ENCODE measurements at places on chromosomes 16 and 17.

- no peak for DNase-seq
These were observed 58.9 kb downstream of the CDH11 start for GRCh38 chr16:65062736-65063583.

GRCh38 chr16:86680162-86680561 lies 101.8 kb downstream of the FOXL1 start:
- no peak for DNase-seq

GRCh38 chr17:48841395-48841831 lies 10.6 kb downstream of the CALCOCO2 start:
- DNase-seq: no peak

GRCh38 chr17:39376434-39376833 lies 25.0 kb downstream of the FBXL20 start:
- no peak for DNase-seq

- no peak for DNase-seq
These were observed 3.3 kb upstream of the TRARG1 start for GRCh38 chr17:1275962-1276736.

DNA sequence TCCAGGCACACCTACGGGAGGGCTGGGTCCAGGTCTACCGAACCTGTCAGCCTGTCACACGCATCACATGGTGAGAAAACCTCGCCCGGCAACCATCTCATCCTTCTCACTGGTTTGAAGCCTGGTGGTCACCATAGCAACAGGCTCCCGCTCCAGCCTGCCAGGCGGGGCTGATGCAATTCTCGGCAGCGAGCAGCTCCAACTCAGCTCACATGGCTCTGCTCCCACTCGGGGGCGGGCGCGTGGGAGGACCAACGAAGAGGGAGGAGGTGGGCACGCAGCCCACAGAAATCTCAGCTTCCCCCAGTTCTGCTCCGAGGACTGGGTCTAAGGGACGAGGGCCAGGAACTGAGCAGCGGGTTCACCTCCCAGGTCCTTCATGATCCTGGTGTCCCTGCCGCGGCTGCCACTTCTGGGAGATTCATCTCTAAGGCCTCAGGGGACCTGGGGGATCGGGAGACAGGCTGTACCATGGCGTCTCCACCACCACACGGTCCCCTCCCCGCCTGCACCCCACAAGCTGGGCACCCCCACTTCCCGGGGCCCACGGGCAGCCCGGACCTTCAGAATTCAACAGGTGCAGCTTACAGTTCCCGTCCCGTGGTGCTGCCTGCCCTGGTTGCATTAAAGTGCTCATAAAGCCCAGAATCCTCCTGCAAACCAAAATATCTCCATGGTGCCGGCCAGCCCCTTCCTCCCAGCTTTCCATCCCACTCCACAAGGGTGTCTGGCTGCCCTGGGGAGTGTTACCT lies 25.8 kb downstream of the ABR start:
- DNase-seq: peak; percentile 24

- DNase-seq: no peak
These were observed 10.6 kb downstream of the RBFOX1 start for GRCh38 chr16:7343243-7343642.

- no peak for DNase-seq
These were observed 41.2 kb upstream of the HAPSTR1 start for GRCh38 chr16:9050102-9050830.

DNA sequence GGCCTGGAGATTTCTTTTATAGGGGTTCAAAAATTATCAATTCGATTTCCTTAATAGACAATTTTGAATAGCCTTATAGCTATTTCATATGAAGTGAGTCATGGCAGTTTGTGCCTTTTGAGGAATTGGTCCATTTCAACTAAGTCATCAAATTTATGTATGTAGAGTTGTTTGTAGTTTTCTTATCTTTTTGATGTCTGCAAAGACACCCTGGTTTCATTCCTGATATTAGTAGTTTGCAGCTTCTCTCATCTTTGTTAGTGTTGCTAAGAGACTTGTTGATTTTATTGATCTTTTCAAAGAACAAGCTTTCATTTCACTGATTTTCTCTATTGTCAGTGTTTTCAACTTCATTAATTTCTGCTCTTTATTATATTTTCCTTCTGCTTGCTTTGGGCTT lies 44.2 kb downstream of the N4BP1 start:
- no peak for DNase-seq

- no peak for DNase-seq
These were observed 2.2 kb downstream of the DCUN1D3 start for GRCh38 chr16:20897922-20898321.

DNA sequence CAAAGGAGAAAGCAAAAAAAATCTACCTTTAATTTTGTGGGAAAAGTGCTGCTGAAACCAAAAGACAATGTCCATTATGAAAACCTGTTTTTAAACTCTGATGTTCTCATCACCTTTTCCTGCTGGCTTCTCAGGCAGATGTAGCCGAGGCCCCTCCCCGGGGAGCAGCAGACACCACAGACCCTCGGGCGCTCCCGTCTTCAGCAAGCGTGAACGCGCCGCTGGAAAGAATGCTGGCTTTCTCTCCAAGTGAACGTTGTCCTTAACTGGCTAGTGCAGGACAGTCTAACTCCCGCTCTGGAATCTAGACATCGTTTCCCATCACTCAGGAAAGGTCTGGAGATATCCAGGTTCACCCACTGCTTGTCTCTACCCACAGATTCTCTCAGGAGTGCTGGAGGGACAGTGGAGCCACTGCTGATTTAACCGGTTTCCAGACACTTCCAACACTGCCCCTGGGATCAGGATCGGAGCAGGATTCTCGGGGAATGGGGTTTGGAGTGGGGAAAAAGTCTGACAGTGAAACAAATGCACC lies 211.2 kb downstream of the RBFOX3 start:
- DNase-seq: no peak

DNA sequence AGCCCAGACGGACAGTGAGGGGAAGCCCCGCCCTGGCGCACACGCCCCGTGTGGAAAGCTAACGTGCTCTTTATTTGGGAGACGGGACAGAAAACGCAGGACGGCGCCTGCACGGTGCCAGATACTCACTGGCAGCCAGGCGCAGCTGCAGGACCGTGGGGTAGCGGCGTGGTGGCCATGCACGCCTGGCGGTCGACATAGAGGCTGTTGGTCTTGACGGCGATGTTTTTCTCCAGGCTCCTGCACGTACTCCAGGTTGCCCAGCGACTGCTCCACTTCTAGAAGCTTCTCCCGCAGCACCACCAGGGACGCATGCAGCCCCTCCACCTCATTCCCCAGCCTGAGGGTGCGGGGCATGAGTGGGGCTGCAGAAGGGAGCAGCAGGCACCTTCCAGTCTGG lies 5.1 kb upstream of the C1QTNF8 start:
- no peak for DNase-seq

- no peak for DNase-seq
These were observed 93.6 kb upstream of the CDH13 start for GRCh38 chr16:82533189-82533588.

GRCh38 chr16:77748421-77749005 lies 26.2 kb downstream of the NUDT7 start:
- DNase-seq: no peak

GRCh38 chr17:31588034-31588433 lies 196.6 kb downstream of the RAB11FIP4 start:
- DNase-seq: no peak

DNA sequence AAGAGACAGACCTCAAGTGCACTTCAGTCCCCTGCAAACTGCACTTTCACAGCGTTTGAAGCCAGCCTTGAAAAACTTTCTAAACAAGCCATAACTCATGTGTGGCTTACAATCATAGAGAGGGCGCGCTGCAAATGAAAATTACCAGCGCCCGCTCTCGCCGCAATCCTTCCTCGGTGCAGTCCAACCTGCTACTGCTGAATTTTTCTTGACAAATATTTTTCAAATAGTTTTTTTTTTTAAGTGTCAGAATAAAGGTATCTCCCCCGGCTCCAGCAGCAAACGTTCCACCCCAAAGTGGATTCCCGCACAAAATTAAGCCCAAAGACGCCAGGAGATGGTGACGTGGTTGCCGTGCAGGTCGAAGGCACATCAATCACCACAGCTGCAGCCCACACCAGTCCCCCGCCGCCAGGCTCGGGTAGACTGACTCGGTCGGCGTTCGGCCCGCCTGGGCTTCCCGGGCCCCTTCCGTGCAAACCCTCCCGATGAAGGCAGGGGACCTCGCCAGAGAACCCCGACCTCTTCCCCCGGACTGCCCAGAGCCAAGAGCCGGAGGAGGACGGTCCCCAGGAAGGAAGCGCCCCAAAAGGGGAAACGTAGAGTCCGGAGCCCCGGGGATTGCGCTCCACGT lies 630 bp downstream of the GRB2 start:
- peak; percentile 45 for DNase-seq

GRCh38 chr17:40664582-40665333 lies at the start of gene KRT222:
KRT222 (minus strand) TSS chr17:40665177; CDS start chr17:40665099, 78 bp downstream.
- DNase-seq: no peak

- no peak for DNase-seq
These were observed 2.1 kb downstream of the FHOD1 start for GRCh38 chr16:67245186-67245585.

- DNase-seq: no peak
These were observed 111.9 kb upstream of the CORO6 start for GRCh38 chr17:29734640-29735039.

- no peak for DNase-seq
These were observed 193.3 kb downstream of the HS3ST3B1 start for GRCh38 chr17:14494161-14494560.

DNA sequence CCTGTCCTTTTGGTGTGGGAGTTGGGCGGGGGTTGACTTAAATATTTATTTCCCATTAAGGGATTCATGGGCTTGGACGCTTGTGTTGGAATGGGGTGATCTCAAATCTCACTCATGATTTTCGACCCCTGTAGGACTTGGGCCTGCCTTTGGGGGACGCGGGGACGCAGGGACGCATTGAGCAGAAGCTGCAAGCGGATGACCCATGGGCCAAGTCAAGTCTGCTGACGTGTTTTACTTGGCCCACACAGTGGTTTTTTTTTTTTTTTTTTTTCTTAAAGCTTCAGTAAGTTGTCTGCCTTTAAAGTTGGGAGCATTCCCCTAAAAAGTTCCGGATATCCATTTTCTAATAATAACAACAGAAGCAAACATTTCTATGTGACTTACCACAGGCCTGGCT lies 28.9 kb downstream of the CMIP start:
- DNase-seq: no peak

DNA sequence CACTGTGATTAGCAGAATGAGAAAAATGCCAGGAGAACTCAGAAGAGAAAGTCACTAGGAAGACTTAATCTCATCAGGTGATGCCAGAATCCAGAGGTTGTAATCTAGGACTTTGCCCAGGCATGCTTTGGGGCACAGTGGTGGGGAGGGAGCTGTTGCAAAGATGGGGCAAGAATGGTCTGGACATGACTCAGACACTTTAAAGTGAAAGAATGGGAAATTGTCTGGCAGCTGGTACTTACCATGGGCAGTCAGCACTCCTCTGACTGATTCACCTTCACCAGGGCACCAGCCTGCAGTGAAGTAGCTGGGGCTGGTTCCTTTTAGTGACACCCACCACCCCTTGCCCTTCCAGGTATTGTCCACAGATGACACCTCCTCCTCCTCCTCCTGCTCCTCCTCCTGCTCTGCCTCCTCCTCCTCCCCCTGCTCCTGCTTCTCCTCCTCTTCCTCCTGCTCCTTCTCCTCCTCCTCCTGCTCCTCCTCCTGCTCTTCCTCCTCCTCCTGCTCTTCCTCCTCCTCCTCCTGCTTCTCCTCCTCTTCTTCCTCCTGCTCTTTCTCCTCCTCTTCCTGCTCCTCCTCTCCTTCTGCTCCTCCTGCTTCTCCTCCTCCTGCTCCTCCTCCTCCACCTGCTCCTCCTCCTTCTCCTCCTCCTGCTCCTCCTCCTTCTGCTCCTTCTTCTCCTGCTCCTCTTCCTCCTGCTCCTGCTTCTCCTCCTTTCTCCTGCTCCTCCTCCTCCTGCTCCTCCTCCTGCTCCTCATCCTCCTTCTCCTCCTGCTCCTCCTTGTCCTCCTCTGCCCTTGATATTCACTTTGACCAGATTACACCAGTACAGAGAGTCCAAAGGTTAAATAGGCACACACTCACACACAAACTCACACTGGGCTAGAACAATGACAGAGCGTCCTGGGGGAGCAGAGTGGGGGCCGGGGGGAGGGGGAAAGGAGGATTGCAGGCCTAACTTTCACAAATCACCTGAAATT lies at the start of gene CHD9NB:
Gene CHD9NB, minus strand, starts transcription at position 379 of the 983 bp plus-strand sequence. CDS start 8,739 bp downstream, outside the sequence.
- no peak for DNase-seq

- no peak for DNase-seq
These were observed 55.7 kb downstream of the IRX5 start for GRCh38 chr16:54986409-54986808.

DNA sequence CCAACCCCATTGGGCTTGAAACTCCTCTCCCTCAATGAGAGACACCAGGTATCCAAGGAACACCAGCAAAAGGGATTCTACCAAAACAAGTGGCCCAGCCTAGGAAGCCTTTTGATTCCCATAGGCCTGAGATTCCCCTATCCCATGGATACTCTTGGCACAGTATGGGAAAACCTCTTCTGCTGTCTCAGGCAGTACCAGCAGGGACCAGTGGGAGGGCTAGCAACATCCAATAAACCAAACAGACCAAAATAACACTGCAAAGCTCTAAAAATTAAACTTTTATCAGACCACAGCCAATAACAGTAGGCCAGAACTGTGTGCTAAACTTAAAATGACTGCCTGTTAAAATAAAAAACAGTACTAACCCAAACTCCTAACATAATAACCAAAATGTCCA lies 153.9 kb upstream of the CES5A start:
- no peak for DNase-seq

- no peak for DNase-seq
These were observed 18.8 kb downstream of the MPP2 start for GRCh38 chr17:43888548-43888947.

DNA sequence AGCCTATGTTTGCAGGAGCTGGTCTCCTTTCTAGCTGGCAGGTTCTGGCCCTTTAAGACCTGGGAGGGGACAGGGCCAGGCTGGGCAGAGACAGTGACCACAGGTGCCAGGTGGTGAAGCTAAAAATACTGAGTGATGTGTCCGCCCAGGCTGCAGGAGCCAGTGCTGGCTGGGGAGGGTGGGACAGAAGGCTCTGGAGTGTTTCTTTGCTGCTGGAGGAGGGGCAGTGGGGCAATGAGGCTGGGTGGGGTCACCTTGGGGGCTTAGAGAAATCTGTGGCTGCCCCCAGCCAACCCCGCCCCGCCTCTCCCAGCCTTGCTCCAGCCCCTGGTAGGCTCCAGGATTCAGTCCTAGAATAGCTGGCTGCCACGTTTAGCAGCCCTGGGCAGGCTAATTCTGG lies 30.4 kb upstream of the SBK1 start:
- DNase-seq: no peak

DNA sequence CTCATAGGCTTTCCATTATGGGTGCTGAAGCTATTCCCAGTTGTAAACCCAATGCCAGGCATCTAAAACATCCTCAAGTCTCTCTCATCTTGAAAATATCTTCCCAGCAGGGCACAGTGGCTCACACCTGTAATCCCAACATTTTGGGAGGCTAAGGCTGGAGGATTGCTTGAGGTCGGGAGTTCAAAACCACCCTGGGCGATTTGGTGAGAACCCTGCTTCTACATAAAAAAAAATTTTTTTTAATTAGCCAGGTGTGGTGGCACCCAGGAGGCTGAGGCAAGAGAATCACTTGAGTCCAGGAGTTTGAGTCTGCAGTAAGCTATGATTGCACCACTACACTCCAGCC lies 13.0 kb upstream of the EEF2K start:
- DNase-seq: no peak

GRCh38 chr16:68244481-68244902 lies 681 bp upstream of the PLA2G15 start:
- DNase-seq: no peak
